ENCODE measurements at places on chromosomes 1 and 21. TPM values are rescaled to one million over a fixed set of nuclear protein-coding genes. Genes with fewer than 3 reads are reported as not detected.

The DDX59 gene
- 15.4 TPM for total RNA-seq

The VCAM1 gene
- 9.7 TPM for total RNA-seq

The TTC34 gene
- 1.4 TPM for total RNA-seq

The TMEM200B gene
- 8.5 TPM for total RNA-seq

The LAPTM5 gene
- total RNA-seq: 111 TPM

The HEYL gene
- 8.5 TPM for total RNA-seq

The IGSF9 gene
- total RNA-seq: 12.4 TPM

The NOS1AP gene
- 20.7 TPM for total RNA-seq

The OR2L13 gene
- total RNA-seq: not detected

The TMPRSS15 gene
- not detected for total RNA-seq

The HES2 gene
- 0.09 TPM for total RNA-seq

GRCh38 chr1:154609398-154610380 lies 1.7 kb upstream of the ADAR start:
- DNase-seq: no peak

DNA sequence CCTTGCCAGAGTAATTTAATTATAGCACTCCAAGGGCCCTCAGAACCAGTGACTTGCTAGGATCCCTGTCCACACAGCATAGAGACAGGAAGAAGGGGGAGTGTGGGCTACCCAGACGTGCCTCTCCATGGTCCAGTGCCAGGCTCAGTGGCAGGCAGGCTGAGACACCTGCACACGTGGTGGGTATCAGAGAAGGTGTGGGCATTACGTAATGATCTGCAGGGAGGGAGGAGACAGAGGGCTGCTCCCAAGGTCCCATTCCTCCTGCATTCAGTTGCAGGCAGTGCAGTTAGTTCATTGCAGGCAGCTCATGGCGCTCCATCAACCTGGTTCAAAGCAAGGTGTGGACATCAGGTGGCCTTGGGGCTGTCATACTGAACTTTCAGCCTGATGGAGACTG lies 49.9 kb downstream of the C8B start:
- peak; percentile 74 for DNase-seq

GRCh38 chr1:4029376-4029775 lies 129.3 kb upstream of the C1orf174 start:
- no peak for DNase-seq

GRCh38 chr1:179353546-179353945 lies 12.2 kb upstream of the AXDND1 start:
- DNase-seq: peak; percentile 33

GRCh38 chr1:55696891-55697290 lies 481.7 kb upstream of the USP24 start:
- DNase-seq: no peak

GRCh38 chr1:76508871-76509270 lies 358.4 kb upstream of the ST6GALNAC5 start:
- DNase-seq: no peak

- no peak for DNase-seq
These were observed 13.1 kb downstream of the PGBD5 start for GRCh38 chr1:230413061-230413460.

DNA sequence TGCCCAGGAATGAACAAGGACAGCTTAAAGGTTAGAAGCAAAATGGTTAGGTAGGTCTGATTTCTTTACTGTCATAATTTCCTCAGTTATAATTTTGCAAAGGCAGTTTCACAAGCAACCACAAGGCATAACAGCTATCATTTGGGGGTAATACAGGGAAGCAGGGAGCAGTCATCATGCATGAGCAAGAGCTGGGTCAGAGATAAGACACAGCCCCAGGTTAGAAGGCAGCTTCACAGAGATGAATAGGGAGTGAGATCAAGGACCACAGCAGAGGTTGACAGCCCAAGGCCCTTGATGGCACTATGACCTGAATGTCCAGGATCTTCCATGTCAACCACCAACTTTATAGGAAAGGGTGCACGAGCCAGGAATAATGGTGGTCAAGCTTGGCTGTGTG lies 9.0 kb upstream of the CSRP1 start:
- no peak for DNase-seq

GRCh38 chr1:76352741-76353435 lies 278.3 kb downstream of the ST6GALNAC3 start:
- DNase-seq: no peak

DNA sequence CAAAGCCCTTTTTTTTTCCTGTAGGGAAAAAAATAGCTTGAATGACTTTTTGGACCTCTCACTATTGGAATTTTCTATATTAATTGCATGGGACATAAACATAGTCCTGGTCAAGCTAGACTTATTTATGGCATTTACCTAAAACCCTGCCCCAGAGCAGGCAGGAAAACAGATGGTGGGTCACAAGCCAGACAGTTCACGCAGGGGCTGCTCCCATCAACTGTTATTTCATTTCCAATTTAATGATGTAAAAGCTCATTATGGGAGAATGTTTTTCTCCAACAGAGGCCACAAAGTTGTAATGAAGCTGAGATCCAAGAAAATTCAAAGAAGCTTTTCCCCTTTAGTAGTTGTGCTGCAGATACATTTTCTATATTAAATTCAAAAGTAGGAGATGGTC lies 99.2 kb downstream of the SGIP1 start:
- no peak for DNase-seq

GRCh38 chr1:84856726-84857270 lies 36.2 kb downstream of the LPAR3 start:
- DNase-seq: no peak

DNA sequence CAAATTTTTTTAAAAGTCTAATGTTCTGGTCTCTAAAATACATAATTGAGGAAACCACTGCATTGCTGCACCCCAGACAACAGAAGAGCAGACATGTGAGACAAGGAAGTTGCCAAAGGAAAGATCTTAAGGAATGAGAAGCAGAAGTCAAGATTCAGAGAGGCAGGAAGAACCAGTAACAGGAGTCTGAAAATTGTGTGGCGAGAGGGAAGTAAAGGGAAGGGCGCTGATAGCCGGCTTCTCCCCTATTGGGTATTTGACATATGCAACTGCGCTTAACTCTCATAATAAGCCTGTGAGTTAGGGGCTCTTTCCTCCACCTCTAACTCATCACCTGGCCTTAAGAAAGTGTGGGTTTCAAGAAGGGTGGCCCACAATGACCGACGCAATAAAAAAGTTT lies 21.9 kb upstream of the KIF14 start:
- DNase-seq: no peak

DNA sequence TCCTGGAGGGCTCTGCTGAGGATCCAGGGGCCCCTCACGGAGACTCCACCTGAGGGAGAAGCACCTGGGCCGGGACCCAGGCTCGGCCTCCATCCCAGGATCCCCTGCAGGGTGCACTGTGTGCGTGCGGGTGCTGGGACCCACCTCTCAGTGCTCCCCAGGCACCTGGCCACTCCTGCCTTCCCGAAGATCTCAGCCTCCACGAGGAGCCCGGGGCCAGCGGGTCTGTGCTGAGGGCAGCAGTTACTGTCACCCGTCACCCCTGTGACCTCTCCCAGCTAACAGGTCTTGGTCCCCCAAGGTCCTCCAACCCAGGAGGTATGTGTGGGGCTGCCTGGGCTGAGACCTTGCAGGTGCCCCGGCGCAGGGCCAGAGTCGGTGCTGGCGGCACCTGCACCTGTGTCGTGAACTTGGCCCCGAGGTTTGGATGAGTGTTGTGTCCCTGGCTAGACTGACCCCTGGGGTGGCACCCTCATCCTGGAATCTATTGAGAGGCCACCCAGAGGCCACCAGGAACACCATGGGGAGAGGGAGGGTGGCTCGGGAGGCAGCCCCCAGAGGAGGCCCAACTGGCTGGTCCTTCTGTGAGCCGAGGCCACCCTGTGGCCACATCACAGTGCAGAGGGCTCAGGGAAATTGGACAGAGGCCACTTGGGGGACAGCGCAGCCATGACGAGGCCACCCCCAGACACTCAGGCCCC lies 17.7 kb downstream of the MORN1 start:
- DNase-seq: no peak

DNA sequence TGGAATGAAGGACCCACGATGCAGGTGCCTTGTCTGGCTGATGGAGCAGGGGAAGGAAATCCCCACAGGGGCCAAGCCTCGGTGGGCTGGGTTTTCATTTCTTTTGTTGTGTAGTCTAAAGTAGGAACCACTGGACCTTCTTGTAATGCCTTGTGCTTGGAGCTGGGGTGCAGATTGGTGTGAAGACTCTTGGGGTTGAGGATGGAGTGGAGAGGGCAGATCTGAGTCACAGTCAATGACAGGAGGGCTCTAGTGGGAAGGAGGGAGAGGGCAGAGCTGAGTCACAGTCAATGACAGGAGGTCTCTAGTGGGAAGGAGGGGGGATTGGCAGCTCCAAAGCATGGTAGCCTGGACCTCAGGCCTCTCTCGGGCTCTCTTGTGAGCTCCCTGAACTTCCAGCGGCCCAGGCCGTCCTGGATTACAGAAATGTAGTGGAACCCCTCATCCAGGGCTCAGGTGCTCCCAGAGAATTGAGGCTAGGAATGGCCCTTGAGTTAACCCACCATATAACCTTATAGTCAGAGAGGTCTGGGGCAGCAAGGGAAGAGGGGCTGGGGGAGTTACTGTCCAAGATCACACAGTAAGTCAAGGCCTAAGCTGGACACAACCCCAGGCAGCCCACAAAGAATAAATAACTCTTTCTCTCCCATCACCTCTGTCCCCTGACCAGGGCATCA lies 313.8 kb downstream of the MATN1 start:
- no peak for DNase-seq
